ENCODE measurements at places on chromosomes 2 and 18.

DNA sequence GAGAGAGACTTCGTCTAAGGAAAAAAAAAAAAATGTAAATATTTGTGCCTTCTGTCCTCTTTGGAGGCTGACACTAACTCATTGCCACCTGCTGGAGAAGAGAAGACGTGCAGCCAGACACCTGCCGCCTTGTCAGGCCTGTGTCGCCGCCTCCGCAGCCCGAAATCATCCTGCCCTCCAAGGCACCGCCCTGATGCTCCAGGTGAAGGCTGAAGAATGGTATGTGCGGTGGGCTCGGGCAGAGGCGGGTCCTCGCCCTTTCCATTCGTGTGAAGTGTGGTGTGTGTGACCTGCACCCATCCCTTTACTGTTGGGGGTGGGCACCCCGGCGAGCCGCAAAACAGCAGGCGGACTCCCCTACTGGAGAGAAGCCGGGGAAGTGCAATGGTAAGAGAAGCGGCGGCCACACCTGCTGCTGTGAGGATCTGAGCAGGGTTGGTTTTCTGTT, 60.4 kb downstream of the FAM161A start:
- no peak for DNase-seq

- DNase-seq, result no peak
These were observed at the start of gene ERICH2 for GRCh38 chr2:170770008-170770605. Gene ERICH2 (plus strand): TSS chr2:170770378. CDS start chr2:170770682, 304 bp downstream.

DNA sequence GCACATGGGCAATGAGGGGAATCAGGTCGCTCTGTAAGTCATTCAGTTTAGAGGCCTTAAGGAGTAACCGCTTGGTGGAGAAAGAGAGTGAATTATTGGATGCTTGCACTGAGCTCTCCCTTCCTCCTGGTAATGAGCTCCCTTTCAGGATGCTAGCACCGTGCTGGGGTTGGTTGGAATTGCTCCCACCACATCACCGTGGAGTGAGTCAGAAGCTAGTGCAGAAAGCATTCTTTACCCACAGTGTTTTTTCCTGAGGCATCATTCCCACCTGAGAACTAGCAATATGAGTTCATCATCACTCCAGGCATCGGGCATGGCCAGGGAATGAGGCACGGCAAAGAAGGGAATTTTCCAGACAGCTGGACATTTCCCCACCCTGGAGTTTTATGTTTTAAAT, 57.6 kb downstream of the ITGB6 start:
- no peak for DNase-seq

DNA sequence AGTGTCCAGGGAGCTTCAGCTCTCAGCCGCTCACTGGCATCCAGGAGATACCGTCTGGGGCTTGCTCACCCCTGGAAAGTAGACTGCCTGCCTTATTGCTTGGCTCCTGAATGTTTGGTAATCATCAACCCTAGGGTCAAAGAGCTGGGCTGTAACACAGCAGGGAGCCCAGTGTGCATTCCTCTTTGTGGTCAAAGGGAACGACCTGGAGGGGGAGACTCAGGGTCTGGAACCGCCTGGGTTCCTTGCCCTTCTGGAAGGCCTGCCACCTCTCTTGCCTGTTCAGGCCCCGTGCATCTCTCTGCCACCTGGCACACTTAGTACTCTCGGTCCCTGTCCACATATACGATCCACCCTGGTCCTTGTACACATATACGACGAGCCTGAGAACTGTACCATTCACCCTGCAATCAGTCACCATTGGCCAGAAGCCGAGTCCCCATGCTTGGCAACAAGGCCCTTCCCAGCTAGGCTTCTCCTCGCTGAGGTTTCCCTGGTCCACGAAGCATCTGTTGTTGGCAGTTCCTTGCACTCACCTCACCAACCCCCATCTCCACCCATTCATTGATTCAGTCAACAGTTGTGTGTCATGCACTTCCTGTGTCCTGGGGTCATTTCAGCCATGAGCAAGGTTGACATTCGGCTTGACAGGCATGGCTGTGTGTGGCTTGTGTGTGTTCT, at the start of gene NAT8:
Gene NAT8, minus strand, starts transcription at position 85 of the 681 bp plus-strand sequence. CDS start 794 bp downstream, outside the sequence.
- DNase-seq, result no peak

DNA sequence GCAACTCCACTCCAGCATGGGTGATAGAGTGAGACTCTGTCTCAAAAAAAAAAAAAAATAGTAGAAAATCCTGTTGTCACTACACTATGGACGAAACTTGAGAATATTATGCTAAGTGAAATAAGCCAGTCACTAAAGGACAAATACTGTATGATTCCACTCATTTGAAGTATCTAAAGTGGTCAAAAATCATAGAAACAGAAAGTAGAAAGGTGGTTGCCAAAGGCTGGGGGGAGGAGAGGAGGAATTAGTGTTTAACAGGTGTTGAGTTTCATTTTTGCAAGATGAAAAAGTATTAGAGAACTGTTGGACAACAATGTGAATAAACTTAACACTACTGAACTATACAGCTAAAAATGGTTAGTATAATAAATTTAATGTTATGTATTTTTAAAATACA, 18.8 kb upstream of the RMP24 start:
- DNase-seq, result no peak

DNA sequence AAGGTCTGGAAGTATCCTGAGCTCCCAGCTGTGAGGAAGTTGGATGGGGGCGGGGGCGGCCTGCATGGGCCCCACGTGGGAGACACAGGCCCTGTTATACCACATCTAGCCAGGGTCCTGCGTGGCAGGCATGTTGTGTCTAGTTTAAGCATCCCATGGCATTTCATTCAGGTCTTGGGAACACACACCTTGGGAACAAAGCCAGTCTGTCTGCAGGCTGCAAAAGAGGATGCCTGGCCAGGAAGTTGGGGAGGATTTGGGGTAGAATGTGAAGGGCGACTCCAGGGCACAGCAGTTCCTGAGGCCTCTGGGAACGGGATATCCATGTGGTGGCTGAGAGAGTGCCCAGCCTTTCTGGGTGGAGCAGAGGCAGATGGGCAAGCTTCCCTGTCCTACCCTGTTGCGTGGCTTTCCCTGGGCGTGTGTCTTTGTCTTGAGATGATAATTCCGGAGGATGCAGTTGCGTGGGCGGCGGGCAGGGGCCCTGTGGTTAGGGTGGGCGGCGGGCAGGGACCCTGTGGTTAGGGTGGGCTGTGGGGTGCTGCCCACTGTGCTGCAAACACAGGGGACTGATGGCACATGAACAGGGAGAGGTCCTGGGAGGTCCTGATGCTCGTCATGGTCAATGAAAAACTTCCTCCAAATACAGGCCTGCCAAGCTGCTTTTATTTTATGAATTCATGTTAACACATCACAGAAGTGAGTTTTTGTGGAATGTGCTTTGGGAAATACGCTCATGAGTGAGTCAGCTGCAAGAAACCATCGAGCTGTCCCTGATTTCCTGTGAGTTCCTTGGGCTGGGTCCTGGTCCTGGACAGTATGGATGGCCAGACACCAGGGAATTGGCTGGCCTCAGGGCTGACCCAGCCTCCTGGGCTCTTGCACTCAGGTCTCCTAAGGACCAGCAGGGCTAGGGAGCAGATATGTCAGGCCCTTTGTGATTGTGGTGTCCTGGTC, 90.0 kb upstream of the HS6ST1 start:
- no peak for DNase-seq

GRCh38 chr2:32738939-32739338, 111.1 kb downstream of the TTC27 start:
- DNase-seq, result no peak

DNA sequence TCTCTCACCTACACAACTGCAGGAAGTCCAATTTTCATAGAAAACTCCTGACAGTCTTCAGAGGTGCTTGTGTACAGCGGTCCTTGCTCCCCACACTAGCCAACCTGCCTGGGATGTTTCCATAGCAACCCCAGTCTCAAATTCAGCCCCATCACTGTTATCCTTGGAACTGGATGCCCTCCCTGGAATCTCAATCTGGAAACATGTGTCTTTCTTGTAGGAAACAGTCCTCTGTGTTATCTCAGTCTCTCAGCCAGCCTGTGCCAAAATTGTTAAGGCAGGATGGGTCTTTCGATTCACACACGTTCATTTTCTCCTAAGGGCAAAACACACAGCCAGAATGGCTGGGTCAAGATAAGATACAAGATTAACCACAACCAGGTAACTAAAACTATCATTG, 295.5 kb upstream of the RND3 start:
- DNase-seq, result no peak

GRCh38 chr18:13793819-13794218, 30.1 kb upstream of the MC5R start:
- DNase-seq, result no peak

GRCh38 chr2:8604262-8604661, 77.6 kb upstream of the ID2 start:
- no peak for DNase-seq

DNA sequence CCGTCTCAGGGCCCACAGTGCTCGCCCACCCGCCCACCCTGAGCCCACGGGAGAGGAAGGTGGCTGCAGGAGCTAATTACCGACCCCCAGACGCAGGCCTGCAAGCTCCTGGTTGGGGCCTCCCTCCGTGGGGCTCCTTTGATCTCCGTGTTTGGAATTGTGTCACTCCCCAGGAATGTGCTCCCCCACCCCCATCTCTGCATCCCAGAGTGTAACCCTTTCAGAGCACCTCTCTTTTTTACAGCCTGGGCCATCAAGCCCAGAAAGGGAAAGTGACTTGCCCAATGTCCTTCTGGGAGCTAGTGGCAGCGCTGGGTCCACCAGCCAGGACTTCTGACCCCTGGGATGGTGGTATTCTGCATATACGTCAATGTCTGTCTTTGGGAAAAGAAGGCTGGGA, 335.1 kb downstream of the CYRIA start:
- no peak for DNase-seq

GRCh38 chr2:72887740-72888437, 681 bp downstream of the SPR start:
- DNase-seq, result peak; percentile 76

GRCh38 chr2:71379086-71379485, 47.5 kb downstream of the ZNF638 start:
- DNase-seq, result no peak

GRCh38 chr2:217597681-217598080, 405.1 kb downstream of the TNS1 start:
- no peak for DNase-seq

- no peak for DNase-seq
These were observed 33.3 kb downstream of the IL1R2 start for GRCh38 chr2:102025016-102025501.

DNA sequence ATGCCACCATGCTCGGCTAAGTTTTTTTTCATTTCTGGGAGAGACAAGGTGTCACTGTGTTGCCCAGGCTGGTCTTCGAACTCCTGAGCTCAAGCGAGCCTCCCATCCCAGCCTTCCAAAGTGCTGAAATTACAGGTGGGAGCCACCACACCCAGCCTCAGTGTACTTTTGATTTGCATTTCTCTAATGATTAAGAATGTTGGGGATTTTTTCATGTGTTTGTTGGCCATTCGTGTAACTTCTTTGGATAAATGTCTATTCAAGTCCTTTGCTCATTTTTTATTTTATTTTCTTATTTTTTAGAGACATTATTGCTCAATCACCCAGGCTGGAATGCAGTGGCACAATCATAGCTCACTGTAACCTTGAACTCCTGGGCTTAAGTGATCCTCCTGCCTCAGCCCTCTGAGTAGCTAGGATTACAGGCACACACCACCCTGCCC, 73.1 kb downstream of the TMEM185B start:
- DNase-seq, result no peak

DNA sequence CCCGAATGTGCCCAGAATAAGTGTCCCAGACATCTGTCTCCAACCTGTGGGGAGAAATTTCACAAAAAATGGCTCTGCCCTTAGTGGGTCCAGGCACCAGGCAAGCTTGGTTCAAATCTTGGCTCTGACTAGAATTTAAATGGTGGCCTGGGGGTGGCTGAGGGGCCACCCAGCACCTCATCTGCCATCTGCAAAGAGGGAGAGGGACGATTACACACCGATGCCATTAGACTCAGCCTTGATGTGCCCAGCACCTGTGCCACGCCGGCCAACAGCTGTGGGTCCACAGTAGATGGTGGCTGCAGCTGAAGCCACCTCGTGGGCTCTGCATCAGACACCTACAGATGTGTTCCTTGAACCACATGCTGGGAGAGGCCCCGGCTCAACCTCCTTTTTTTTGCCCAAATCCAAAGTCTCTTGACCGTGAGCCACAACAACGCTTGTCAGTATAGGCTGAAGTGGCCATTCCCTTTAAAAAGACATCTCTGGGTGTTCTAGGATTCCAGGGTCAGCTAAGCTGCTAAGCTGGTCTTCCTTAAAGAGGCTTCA, 222.0 kb upstream of the RAB6C start:
- DNase-seq, result no peak

GRCh38 chr2:201347138-201347537, 10.0 kb downstream of the FLACC1 start:
- DNase-seq, result no peak

- no peak for DNase-seq
These were observed 21.3 kb downstream of the FBLN7 start for GRCh38 chr2:112159454-112159921.

GRCh38 chr2:33326100-33326499, 150.3 kb upstream of the RASGRP3 start:
- DNase-seq, result no peak

GRCh38 chr2:209593930-209594329, 170.1 kb downstream of the MAP2 start:
- no peak for DNase-seq

DNA sequence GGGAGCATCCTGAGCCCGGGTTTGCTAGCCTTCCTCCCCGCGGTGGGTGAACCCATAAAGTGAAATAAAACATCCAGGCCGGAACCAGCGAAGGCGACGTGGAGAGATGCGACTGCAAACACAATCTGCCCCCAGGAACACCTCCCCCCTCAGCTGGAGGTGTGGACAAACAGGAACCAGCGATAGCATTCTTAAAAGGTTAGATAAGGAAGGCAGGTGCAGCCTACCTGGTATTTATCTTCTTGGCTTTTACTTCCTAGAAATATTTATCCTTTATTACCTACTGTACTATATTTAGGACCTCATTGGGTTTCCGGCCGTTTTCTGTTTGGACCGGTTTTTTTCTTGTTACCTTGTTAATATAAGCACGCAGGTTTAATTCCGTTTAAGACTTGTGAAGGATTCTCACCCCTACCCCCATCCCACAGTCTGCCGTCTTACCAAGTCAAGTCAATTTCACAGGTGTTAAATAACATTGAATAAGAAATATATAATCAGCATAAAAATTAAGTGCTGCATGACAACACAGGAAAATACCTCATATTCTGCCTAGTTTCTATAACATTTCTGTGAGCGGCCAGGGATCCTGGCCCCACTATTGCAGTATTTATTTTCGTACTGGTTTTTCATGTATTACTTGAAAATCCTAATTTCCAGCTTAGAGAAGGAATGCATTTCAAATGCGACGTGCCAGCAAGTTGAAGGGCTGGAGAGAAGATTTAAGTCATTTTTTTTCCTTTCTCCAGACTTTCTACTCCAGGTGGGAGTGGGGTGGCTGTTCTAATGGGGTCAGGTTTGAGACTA, 224.0 kb upstream of the ID2 start:
- no peak for DNase-seq

- no peak for DNase-seq
These were observed 51.2 kb upstream of the ADAM23 start for GRCh38 chr2:206392118-206392517.

- DNase-seq, result no peak
These were observed 54.4 kb downstream of the SH3YL1 start for GRCh38 chr2:209470-209869.

- no peak for DNase-seq
These were observed 154.7 kb upstream of the LYPD1 start for GRCh38 chr2:132824716-132825115.
